ENCODE measurements at places on chromosomes 7 and 10. TPM values are rescaled to one million over a fixed set of nuclear protein-coding genes. Genes with fewer than 3 reads are reported as not detected.

BHLHA15 gene
- total RNA-seq = 0.78 TPM

ZNF775 gene
- total RNA-seq = 5.1 TPM

TACR2 gene
- total RNA-seq = 0.28 TPM

IKZF1 gene
- not detected for total RNA-seq

MMD2 gene
- not detected for total RNA-seq

OR2A12 gene
- total RNA-seq = not detected

ATXN7L1 gene
- 3.3 TPM for total RNA-seq

MAPK8 gene
- total RNA-seq = 19.9 TPM

FBXL15 gene
- 19.2 TPM for total RNA-seq

GLI3 gene
- 2.8 TPM for total RNA-seq

GNAT3 gene
- not detected for total RNA-seq

UNCX gene
- not detected for total RNA-seq

Measured in airway epithelial cell (primary cell).